ENCODE measurements at places on chromosomes 12 and 14.
A peak's percentile ranks its signal among the peaks of the same experiment; 100 is the strongest.

- DNase-seq = no peak
Observed at GRCh38 chr12:24325331-24325730, 375.9 kb upstream of the SOX5 start.

- peak; percentile 75 for DNase-seq
Observed at GRCh38 chr12:47900131-47901062, 4.4 kb downstream of the VDR start.

DNA sequence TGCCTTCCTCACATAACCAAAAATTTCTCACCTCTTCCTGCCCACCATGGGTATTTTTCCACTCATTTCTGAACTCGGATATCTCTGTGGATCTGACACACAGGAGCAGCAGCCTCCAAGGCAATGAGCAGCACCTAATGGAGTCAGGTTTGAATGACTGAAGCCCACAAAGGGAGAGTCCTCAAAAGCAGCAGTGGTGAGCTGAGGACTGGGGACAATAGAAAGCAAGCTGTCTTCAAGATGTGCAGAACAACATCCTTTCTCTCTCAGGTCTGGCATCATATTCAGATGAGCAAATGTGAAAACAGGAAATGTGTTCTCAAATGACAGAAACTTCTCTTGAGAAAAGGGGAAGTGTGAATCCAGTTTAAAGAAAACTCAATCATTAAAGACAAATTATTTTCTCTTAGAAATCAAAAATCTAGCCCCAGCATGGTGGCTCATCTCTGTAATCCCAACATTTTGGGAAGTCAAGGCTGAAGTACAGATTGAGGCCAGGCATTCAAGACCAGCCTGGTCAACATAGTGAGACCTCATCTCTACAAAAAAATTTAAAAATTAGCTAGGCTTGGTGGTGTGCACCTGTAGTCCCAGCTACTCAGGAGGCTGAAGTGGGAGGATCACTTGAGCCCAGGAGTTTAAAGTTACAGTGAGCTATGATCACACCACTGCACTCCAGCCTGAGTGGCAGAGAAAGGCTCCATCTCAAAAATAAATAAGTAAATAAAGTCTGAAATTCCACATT is 54.2 kb downstream of the C12orf42 start:
- DNase-seq = no peak

DNA sequence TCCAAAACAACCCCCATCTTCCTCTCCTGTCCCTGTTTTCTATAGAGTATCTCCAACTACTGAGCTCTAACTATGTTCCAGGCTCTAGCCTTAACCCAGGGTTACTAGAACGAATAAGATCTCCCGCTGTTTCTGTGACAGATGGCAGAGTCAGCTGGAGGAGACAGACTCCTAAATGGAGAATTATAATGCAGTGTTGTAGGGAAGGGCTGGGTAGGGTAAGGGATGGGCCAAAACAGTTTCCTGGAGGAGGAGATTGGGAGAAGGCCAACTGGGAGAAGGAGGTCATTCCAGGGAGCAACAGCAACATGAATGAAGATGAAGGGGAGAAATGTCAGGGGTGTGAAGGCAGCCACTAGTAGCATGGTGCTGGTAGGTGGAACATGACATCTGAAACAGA is 73.4 kb upstream of the ANO4 start:
- no peak for DNase-seq

- no peak for DNase-seq
Observed at GRCh38 chr14:103593577-103593976, 30.8 kb downstream of the COA8 start.

GRCh38 chr12:54390176-54390667 is 5.7 kb upstream of the ZNF385A start:
- no peak for DNase-seq

DNA sequence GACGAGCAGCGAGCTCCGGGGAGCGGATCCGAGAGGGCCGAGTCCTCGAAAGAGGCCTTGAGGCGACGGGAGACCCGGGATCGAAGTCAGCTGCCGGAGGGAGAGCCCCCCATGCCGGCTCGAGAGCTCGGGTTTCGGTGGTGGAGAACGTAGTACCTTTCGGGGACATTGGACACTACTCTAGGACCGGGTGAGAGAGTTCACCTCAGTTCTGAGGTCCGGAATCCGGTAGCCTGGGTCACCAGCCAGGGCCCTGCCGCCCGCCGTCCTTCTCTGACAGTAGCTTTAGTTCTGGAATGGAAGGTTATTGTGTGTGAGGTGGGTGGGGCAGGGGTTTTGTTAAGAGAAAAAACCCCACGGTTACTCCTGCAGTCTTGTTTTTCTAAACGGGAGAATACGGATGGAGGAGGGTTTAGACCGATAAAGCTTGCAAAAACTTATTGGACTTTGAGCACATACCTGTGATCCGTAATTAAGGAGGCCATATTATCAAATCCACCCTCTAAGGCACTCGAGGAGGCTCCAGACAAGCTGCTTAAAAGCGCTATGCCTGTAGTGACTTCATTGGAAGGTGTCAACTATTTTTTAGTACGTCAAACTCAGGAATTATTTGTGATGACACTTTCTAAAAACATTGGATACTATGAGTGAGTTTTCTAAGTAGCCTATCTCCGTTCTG is 765 bp downstream of the SCYL2 start:
- DNase-seq = no peak

DNA sequence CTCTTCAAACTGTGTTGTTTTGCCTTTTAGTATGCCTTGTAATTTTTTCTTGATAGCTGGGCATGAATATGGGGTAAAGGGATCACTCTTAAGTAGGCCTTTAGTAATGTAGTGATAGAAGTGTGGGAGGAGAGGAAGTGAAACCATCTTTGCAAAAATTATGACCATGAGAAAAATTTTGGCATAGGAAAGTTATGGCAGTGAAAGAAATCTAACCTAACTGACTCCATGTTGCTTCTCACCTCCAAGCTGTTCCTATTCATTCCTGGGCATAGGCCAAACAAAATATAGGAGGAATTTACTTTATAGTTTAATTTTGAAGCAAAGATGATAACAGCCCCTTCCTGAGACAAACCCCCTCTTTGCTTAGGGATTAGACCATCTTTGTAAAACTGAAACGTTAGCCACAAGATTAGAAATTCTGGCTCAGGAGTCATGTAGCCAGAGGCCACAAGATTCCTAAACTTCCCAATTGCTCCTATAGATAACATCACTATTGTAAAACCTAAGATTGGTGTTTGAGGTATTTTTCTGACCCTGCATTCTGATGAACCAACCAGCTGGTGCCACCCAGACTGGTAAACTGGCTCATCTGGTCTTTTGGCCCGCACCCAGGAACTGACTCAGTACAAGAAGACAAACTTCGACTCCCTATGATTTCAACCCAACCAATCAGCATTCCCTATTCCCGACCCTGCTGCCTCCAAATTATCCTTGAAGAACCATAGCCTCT is 45.8 kb downstream of the CRADD start:
- peak; percentile 78 for DNase-seq

DNA sequence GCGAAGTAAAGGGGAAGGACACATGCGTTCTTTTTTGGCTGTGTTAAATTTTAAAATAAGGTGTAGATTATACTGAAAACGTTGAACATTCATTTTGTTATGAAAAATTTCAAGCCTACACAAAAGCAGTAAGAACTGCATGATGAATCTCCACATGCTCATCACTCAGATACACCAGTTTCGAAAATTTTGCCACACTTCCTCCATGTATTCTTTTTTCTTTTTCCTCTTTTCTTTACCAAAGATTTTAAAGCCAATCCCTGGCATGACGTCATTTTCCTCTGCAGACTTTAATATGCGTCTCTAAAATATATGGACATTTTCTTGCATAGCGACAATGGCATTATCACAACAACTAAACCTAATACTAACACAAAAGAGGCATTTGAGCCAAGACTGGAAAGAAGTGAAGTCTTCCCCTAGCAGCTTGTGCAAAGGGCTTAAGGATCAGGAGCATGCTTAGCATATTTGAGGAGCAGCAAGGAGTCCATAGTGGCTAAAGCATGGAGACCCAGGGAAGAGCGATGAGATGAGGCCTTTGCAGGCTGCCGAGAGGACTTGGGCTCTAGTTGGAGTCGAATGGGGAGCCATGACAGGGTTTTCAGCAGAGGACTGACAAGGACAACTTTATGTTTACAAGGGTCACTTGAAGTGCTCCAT is 111.9 kb downstream of the ERC1 start:
- DNase-seq = no peak

Measured in PC-9 (cell line).